ENCODE measurements at places on chromosomes 16 and 17.
A peak's percentile ranks its signal among the peaks of the same experiment; 100 is the strongest.

- no peak for DNase-seq
Measured at GRCh38 chr17:81324851-81325713, 30.0 kb upstream of the SLC38A10 start.

DNA sequence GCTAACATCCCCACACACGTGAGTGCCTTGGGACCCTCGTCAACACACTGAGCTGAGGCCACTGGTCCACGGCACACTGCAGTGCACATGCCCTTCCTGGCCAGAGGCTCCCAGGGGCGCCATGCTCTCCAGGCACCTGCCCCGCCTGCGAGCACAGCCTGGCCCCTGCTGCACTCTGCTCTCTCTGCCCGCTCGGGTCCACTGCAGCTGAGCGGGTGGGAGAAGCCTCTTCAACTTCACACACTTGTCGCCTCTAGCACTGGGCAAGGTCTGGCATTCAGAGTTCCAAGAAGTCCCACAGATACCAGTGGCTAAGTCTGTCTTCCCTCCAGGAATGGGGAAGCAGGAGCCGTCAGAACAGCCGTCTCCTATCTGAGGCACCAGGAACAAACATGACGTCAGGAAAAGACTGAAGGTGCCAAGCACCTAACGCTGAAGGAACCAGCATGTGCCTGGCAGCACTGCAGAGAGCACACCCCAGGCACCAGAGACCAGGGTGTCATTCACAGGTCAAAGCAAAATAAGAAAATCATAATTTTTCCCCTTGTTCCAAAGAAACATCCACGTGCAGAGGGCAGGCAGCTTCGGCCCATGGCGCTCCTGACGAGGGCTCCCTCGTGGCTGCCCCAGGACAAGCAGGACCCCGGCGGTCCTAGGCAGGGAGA is 82.9 kb downstream of the ZNF778 start:
- DNase-seq, result no peak

- no peak for DNase-seq
Measured at GRCh38 chr16:79593074-79593531, 7.4 kb downstream of the MAF start.

GRCh38 chr17:74744349-74744713 is 4.1 kb upstream of the NHERF1 start:
- no peak for DNase-seq

DNA sequence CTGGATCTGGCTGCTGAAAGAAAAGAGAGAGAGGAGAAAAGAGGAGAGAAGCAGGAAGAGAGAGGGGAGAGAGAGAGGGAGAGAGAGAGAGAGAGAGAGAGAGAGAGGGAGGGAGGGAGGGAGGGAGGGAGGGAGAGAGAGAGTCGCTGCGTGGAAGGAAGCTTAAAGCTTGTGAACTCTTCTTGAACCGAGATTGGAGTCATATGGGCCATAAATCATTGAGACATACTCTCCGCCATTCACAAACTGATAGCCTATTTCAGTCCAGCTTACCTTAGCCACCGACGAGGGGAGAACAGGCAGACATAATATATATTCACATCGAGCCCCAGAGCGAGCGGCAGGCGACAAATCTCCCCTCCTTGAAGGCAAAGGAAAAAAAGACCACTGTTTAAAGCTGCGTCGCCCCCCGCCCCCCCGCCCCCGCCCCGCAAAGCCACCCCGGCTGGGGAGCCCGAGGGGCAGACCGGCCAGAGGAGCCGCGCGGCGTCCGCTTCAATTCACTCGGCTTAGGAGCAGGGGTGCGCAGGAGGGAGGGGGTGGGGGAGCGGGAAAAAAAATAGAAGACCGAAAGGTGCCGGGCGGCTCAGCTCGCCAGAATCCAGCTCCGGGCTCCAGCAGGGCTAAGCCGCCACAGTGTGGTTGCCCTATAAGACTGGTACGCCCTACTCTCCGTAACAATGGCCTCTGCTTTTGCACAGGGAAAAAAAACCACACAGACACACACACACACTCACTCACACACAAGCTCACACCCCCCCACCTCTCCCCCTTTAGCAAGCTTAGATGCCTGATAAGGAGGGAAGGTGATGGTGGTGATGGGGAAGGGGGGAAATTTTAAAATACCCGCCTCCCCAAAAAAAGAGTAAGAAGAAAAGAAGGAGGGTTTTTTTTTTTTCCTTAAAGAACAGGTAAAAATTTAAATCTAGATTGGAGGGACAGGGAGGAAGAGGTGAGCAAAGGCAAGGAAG is 10.6 kb upstream of the HOXB2 start:
- DNase-seq, result peak; percentile 95

DNA sequence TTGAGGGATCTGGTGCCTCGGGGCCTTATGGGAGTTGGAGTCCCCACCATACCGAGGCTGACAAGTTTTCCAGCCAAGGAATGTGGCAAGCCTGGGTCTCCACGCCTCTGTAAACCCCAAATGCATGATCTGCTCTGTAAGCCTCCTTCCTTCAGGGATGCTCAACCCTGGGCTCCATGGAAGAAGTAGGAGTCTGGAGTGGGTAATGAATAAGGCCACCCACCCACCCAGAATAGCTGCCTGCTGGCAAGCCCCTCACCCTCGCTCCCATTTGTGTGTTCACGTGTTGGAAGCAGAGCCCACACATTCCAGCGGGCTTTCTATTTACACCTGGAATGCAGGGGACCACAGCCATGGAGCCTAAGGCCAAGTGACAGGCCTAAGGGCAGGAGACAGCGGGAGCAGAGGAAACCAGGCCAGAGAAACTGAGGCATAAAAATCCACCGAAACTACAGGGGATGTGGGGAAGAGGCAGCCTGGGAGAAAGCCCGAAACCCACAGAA is 4.4 kb downstream of the DLG4 start:
- DNase-seq, result no peak

DNA sequence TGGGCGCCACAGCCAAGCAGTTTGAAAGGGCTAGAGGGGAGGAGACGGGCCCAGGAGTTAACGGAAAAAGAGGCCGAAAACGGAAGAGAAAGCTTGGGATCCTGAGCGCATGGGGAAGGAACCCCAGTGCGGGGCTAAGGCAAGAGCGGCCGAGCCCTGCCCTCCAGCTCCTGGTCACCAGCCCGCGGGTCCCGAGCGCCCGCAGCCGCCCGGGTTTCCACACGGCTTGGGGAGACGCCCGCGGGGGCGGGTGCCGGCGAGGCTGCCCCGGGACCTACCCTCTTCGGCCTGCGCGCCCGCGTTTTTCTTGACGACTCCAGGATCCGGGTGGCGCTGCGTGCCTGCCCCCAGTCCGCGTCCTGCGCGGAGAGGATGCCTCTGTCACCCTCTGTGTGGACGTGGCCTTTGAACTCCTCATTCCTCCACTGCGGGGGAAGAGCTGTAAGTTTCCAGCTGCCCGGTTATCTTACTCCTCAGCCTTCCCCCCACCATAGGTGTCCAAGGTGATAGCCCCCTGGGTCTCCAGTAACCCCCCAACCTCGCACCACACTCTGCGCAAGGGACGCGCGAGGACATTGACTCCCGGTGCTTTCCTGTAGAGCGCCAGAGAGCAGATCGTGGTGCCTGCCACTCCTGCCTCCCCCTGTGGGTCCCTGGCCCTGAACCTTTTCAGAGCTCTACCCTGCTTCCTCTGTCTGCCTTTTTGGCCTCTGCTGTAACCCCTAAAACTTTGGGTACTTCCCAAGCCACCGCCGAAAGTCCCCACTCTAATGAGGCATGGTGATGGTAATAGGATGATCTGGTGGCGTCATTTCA is 1.7 kb upstream of the CDH11 start:
- DNase-seq, result no peak

- no peak for DNase-seq
Measured at GRCh38 chr17:31699281-31699680, 159.8 kb downstream of the COPRS start.

DNA sequence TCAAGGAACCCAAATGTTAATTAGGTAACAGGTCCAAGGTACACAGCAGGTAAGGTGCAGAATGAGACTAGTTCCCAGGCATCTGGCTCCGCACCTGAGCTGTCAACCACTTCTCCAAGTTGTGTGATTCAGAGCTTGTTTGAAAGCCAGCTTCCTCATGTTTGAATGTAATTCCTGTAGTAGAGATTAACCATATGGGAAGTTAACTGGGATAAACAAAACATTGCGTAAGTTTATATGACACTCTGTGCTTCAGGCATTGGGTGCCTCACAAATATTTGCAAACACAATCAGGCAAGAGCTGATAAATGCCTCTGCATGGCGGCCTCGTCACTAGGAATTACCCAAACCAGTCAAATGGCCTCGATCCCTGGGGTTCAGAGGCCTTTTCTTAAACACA is 27.9 kb upstream of the CPHXL start:
- no peak for DNase-seq

DNA sequence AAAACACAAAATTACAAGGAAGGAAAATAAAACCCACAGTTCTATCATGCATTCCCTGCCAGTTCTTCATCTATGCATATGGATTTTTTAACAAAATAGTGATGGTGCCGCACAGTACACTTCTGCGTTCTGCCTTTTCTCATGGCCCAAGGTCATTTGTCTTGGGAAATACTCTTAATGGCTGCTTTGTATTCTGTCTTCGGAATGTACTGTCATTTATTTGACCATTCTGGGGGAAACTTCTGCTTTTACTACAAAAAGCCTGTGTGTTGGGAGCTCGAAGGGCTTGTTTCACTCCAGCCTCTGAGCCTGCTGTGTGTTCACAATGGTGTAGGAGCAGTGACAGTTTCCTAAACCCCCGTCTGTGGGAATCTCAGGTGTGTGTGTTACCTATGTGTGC is 82.8 kb upstream of the SEC14L1 start:
- no peak for DNase-seq

DNA sequence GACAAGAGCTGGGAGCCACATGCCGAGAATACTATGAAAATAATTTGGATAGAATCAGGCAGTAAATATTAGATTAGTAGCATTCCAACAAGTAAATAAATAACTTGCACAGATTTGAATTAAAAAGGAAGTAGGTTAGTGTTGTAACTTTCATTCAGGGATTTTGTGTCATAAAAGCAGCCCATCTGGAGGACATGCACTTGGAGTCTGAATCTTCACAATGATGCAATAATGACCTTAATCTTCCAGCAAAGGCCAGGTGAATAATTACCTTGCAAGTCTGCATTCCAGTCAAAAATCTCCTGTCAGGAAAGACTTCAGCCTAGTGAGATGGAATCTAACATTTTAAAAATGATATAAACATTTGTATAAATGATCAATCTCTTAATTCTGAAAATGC is 518.1 kb downstream of the KCNJ2 start:
- DNase-seq, result no peak

- DNase-seq, result no peak
Measured at GRCh38 chr17:73733517-73733916, 89.3 kb upstream of the SDK2 start.

- DNase-seq, result no peak
Measured at GRCh38 chr16:31063843-31064611, 10.0 kb downstream of the ZNF668 start.

- no peak for DNase-seq
Measured at GRCh38 chr17:17289701-17290100, 8.7 kb upstream of the COPS3 start.

- peak; percentile 72 for DNase-seq
Measured at GRCh38 chr17:48505788-48506187, 25.0 kb downstream of the HOXB1 start.

DNA sequence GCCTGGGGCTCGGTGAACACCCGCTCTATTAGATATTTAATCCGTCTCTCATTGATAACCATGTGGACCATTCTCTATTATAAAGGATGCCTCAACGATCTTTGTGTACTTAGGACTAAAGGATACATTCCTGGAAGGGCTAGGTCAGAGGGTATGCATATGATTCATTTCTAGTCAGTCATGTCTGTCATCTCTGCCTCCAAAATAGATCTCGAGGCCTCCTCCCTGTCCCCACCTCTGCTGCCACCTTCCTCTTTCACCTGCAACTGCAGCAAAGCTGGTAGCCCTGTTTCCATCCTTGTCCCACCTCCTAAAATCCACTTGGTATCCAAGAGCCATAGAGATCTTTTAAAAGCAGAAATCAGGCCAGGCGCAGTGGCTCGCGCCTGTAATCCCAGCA is 121.5 kb downstream of the KATNIP start:
- DNase-seq, result no peak

GRCh38 chr16:2031081-2031577 is 4.4 kb downstream of the NHERF2 start:
- DNase-seq, result no peak

DNA sequence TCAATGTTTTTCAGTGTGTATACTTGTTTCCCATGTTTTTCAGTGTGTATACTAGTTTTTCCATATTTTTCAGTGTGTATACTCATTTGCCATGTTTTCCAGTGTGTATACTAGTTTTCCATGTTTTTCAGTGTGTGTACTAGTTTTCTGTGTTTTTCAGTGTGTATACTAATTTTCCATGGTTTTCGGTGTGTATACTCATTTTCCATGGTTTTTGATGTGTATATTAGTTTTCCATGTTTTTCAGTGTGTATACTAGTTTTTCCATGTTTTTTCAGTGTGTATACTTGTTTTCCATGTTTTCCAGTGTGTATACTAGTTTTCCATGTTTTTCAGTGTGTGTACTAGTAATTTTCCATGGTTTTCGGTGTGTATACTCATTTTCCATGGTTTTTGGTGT is 152.7 kb upstream of the NOL11 start:
- DNase-seq, result no peak

DNA sequence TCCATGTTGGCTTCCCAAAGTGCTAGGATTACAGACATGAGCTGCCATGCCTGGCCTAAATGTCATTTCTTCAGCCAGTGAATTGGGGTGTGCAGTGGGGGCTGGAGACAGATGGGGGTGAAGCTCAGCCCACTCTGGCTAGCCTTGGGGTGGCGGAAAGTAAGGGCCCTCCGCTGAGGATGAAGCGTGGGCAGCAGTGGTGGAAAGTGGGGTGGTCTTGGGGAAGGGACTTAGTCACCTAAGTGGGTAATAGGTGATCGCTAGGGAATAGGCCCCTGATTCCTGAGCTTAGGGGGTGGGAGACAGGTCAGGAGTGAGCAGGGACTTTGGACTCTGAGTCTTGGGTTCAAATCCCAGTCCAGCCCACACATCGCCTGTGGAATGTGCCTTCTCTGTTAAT is 2.2 kb downstream of the LLGL1 start:
- no peak for DNase-seq

- DNase-seq, result no peak
Measured at GRCh38 chr16:2084895-2085625, 37.3 kb downstream of the TSC2 start.

DNA sequence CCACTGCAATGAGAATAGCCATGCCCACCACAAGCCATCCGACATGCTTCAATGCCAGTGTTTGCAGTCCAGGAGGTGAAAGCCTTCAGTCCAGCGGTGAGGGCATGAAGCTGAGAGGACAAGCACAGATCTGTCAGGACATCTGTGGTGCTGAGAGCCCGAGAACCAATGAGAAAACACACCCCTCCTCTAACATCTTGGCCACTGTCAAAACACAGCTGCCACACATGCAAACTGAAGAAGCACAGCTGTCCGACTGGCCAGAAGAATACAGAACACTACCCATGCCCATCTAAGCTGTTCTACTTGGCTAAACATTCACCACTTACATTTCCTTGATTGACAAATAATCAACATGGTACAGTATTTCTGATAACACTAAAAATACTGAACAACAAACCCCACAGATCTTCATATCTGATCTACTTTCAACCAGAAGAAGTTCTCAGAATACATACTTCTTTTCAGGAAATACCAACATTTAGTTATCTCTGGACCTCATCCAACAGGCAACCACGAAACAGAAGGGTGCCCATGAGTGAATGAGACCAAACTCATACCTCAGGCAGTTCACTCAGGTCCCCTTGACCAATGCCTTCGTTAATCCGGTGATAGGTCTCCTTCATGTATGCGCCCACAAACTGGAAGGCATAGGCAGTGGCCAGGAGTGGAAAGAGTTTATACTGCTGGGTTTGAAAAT is 10.2 kb upstream of the FBF1 start:
- DNase-seq, result no peak

GRCh38 chr17:74921769-74922168 is 1.3 kb downstream of the USH1G start:
- no peak for DNase-seq

All from H54 (cell line).